ENCODE measurements at places on chromosomes 4 and X. TPM values are rescaled to one million over a fixed set of nuclear protein-coding genes. Genes with fewer than 3 reads are reported as not detected.

DNA sequence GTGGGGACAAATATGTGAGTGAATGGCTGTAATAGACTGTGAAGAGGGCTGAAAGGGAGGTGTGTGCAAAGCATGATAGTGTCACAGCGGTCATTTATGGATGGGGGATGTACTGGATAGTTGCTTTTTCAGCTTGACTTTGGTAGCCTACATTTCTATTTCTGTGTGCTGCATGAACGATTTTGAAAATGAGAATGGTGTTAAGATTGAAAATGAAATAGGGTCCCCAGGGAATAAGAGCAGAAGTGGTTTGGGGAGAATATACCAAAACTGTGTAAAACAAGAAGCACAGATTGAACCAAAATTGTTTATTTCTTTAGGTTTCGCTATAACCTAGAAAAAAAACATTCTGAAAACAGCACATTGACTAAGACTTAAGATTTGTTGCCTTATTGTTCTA is 58.8 kb upstream of the CLNK start:
- DNase-seq = no peak

Gene C4orf51
- total RNA-seq = not detected

GRCh38 chr4:119081943-119082342 is 53.7 kb upstream of the MYOZ2 start:
- no peak for DNase-seq

- no peak for DNase-seq
These were observed 74.6 kb downstream of the AMELX start for GRCh38 chrX:11367609-11368430.

GRCh38 chrX:50723006-50723405 is 91.0 kb downstream of the SHROOM4 start:
- no peak for DNase-seq

Gene SMAD1
- total RNA-seq = 12.0 TPM

Gene USP17L28
- total RNA-seq = not detected
